Stimulated activated CD8-positive, alpha-beta memory T cell treated with anti-CD3 and anti-CD28 coated beads, Interleukin-7, amount 100 ng/mL, for 1 hour (primary cell): ENCODE measurements at places on chromosomes 6 and 20.

GRCh38 chr6:136922685-136923006 lies 545 bp downstream of the SLC35D3 start:
- DNase-seq, result no peak

DNA sequence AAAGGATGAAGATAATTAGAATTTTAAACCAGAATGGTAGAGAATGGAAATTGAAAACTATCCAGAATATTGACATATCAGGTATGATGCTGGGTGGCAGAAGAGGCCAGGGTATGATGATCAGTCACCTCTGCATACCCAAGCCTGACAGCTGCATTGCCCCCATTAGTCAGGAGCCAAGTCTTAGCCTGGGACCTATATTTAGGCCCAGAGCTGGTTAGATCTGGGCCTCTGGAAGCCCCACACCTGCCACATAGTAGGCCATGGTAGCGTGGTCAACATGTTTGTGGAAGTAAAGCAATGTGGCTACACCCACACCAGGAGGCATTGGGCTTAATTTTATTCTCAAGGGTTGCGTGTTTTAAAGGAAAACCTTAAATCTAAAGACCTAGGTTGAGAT lies 32.1 kb upstream of the CALHM6 start:
- no peak for DNase-seq

DNA sequence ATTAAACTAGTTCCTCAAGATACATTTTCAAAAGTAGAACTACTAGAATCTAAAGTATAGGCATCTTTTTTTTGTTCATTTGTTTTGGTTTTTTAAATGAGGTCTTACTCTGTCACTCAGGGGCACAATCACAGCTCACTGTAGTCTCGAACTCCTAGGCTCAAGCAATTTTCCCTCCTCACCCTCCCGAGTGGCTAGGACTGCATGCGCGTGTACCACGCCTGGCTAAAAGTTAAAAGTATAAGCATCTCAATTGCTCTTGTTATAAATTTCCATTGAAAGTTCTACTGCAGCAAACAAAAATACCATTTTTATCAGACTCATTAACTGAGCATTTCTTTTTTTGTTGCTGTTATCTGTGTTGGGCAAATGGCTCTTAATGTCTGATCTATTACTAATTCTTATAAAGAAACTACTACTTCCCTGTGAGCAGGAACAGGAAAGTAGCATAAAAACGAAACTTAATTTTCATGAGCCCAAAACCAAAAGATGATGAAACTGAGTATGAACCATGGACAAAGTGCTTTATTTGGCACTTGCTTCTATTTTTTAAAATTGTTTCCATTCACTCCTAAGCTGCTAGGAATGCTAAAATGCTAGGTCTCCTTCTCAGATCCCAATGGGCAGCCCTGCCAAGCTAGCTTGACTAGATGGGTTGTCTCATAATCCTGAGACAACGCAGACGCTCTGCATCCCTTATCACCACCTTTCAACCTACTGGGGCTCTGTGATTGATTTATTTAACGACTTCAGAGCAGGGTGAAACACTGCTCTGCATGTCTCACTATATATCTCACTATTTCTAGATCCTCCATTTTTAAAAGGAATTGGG lies 36.9 kb downstream of the TRPC4AP start:
- no peak for DNase-seq

- DNase-seq, result no peak
Measured at GRCh38 chr6:3022765-3023662, 23.3 kb downstream of the NQO2 start.

DNA sequence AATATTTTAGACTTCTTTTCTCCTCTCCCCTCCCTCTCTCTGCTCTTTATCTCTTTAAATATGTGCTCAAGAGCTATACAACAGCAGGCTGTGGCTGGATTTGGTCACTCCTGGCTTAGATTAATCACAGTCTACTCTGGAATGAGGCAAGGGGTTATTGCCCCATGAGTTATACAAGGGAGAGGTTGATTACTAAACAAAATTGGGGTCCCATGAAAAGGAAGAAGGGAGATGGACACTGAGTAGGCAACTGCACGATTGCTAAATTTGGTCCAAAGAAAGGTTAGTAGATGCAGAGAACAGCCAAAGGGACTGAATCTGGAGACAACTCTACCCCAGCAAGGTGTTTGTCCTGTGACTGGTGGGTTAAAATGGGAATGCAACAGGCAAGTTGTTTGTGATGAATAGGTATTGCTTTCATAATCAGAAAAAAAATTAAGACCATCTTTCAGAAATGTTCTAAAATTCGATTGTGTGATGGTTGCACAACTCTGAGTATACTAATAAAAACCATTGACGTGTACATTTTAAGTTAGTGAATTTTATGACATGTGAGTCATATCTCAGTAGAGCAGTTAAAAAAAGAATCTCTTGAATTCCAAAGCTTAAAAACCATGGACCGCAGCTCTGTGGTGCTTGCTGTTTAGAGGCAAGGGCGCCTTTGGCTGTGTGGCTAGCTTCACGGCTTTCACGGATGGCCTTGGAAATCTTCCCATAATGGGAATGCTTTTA lies 57.1 kb downstream of the KIZ start:
- DNase-seq, result no peak

DNA sequence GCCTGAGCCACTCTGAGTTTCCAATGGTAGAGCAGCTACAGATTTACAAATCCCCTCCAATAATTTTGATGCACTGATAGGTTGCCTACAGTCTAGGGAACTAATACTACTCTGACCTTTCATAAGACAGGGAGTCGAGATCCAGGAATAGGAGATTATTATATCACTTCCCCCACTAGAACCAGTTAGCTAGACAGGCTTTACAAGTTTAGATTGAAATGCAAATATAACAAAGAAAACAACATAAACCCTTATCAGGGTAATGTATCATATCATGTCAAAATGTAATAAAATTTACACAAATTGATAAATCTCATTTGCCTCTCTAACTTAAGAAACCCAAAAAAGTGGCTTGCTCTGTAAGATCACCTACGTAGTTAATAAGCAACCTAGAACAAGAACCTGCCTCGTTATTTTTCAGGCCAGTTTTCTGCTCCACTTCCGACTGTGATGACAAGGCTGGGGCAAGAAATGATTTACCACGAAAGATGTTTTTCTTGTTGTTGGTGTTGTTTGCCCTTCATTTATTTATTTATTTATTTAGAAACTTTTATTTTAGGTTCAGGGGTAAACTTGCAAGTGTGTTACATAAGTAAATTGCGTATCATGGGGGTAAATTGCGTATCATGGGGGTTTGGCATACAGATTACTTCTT lies 504.2 kb upstream of the ID4 start:
- no peak for DNase-seq

DNA sequence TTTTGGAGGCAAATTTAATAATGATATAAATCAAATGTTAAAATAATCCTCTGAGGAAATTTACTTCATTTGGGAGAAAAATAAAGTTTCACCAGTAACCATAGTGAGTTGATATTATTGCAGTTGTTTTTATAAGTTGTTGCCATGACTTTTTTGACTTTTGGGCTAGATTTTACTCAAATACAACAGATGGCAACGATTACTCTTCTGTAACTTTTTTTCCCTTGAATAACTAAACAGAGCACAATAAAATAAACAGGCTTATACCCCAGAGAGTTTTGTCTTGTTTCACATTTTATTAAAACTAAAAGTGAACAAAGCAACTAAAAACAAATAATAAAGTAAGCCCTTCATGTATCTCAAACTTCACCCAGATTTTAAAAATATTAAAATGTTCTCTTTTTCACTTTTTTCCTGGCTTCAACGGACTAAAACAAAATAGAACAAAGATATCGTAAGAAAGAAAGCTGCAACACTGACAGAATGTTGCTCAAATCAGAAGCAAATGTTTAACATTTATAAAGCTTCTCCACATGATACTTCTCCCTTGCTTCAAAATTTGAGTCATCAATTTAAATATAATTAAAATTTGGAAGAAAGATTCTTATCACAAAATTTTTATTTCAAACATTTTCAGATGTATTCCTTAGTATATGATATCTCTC lies 42.5 kb upstream of the BMP5 start:
- no peak for DNase-seq

DNA sequence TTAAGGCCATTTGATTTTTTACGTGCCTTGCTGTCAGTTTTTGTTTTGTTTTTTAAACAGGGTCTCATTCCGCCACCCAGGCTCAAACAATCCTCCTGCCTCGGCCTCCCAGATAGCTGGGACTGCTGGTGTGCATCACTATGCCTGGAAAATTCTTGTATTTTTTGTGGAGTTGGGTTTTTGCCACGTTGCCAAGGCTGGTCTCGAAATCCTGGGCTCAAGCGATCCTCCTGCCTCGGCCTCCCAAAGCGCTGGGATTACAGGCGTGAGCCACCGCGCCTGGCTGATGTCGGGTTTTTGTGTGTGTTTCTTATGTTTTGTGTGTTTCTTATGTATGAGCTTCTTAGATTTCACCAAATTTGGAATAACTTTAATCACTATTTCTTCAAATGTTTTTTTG lies 104.8 kb downstream of the TAF4 start:
- DNase-seq, result no peak

DNA sequence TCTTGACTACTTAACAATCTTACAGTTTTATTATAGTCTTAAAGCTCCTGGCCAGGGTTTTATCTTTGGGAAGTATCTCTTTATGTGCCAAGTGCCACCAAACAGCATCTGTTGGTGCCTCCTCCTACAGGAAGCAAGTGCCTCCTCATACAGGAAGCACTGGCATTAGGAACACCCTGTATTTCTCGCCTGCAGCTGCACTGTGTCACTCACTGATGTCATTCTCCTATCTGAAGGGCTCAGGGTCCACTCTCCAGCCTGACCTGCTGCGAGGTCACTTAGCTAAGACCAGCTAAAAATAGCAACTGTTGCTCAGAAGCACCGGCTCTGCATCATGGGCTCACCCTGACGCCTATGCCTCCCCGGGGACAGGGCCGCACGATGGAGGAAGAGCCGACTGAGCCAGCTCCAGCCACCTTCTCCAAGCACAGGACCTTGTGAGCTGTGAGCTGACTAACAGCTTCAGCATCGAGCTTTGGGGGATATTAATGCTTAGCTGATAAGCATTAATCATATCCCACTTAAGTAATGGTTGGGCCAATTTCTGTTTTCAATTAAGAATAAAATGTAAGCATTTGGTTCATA lies 66.3 kb upstream of the CD93 start:
- DNase-seq, result no peak

DNA sequence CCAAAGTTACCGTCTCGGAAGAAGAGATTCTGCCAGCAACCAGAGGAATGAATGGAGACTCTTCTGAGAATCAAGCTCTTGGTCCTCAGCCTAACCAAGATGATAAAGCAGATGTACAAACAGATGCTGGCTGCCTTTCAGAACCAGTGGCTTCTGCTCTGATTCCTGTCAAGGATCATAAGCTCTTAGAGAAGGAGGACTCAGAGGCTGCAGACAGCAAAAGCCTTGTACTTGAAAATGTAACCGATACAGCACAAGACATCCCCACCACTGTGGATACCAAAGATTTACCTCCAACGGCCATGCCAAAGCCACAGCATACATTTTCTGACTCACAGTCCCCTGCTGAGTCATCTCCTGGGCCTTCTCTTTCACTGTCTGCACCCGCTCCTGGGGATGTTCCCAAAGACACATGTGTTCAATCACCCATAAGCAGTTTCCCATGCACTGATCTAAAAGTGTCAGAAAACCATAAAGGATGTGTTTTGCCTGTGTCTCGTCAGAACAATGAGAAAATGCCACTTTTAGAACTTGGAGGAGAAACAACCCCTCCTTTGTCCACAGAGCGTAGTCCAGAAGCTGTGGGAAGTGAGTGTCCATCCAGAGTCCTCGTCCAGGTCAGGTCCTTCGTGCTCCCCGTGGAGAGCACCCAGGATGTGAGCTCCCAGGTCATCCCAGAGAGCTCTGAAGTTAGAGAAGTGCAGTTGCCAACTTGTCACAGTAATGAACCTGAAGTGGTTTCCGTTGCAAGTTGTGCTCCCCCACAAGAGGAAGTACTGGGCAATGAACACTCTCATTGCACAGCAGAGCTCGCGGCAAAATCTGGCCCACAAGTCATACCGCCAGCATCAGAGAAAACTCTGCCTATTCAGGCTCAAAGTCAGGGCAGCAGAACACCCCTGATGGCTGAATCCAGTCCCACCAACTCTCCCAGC lies 109.6 kb downstream of the RTN4IP1 start:
- no peak for DNase-seq

- no peak for DNase-seq
Measured at GRCh38 chr6:142501795-142502194, 200.0 kb downstream of the ADGRG6 start.

GRCh38 chr6:116376149-116376548 lies 5.4 kb downstream of the DSE start:
- no peak for DNase-seq

DNA sequence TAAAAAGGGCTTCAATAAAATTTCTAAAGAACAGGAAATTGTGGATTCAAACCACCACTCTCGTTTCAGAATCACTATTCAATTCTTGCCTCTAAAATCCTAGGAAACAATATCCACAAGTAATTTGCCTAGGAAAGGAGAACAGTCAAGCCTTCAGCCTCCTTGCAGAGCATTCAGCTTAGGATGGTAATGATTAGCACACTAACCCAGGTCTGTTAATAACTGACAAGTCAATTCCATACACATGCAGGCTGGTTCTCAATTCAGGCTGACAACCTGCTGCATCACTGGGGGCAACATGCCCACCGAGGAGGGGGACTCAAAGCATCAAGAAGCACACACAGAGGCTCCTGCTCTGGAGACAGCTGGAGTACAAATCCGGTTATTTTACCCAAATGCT lies 57.6 kb downstream of the GMDS start:
- no peak for DNase-seq

GRCh38 chr6:169725125-169726048 lies 1.1 kb upstream of the PHF10 start:
- no peak for DNase-seq

DNA sequence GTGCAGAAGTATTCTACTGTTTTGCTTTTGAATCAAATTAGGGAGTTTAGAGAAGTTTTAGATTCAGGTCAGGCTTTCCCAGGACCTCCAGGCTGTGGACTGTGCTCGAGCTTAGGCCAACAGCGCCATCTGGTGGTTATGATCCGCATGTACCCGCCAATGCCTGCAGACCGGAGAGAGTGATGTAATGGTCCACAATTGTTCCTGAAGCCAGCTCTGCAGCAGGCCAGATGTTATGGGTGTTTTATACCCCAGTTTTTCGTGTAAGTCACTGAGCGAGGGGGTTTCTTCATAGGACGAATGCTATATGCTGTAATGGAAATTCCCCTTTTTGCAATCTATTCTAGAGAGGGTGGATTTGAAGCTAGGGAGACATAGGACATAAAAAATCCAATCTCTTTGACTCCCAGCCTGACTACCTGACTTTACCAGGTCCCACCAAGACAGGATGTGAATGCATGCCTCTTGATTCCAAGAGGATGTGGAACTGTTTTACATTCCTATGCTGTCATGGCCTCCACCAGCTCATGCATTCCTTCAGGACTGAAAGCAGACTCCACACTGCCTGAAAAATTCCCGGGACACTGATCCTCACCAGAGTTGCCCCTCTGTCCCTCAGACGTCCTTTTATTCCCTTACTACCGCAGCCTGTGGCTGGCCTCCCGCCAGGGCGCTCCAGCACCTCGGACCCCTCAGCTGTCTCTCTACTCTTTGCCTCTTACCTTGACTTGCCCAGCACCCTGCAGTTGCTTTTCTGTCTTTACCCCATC lies 41.2 kb upstream of the LY86 start:
- peak; percentile 68 for DNase-seq

- peak; percentile 45 for DNase-seq
Measured at GRCh38 chr6:24935366-24936152, at the start of gene RIPOR2. Gene RIPOR2, minus strand, starts transcription at chr6:24935960. Its CDS starts 62 bp downstream, at chr6:24935898.

GRCh38 chr6:41469156-41470028 lies 76.8 kb upstream of the FOXP4 start:
- no peak for DNase-seq
